Natural killer cell (primary cell): ENCODE measurements at places on chromosomes 6 and 20. TPM values are rescaled to one million over a fixed set of nuclear protein-coding genes. Genes with fewer than 3 reads are reported as not detected.

The EEF1A2 gene
- total RNA-seq: 0.14 TPM

The SUMO4 gene
- 3.4 TPM for total RNA-seq

The PNLDC1 gene
- total RNA-seq: 0.19 TPM

The TCF19 gene
- total RNA-seq: 7.2 TPM

- DNase-seq: no peak
Measured at GRCh38 chr6:49636713-49637349, at the start of gene RHAG. Gene RHAG (minus strand): TSS chr6:49636839. CDS start chr6:49636812, 27 bp downstream.

DNA sequence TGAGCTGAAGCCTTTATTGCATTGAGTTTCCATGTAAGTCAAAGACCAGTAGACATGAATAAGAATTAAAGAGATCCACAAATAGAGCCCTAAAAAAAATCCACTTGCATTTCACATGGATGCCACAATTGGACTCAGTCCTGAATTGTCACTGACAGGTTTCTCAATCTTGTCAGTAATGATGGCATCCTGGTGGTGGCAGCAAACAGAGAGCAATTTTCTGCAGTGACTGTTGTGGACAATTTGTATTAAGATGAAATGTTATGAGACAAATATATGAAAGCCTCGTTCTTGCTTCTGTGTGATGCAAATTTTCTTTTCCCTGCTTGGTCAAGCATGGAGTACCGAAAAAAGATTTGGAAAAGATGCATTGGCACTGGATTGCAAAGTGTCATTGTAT, 278.9 kb downstream of the SAMD5 start:
- no peak for DNase-seq

DNA sequence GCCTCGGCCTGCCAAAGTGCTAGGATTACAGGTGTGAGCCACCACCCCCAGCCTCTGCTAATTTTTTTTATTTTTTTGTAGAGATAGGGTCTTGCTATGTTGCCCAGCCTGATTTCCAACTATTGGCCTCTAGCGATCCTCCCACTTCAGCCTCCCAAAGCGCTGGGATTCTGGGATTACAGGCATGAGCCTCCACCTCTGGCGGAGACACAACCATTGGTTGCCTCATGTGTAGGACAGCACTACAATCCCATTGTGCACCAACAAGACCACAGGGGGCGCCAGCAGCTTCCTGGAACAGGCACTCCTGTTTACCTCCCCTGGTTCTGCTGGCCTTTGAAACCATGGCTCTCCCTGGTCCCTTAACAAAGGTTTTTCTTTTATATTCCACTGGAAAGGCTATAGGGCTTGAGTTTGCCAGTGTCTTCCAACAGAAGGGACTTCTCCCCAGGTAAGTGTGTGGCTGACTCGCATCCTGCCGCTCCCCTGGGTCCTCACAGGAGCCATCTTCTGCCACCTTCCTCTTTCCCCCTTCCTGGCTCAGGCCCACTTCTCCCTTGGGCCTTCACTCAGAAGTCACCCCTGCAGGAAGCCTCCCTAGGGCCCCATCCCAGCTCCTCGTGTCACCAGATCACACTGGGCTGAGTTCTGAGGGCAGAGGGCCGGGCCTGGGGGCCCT, 39.2 kb upstream of the TLDC2 start:
- DNase-seq: peak; percentile 52

DNA sequence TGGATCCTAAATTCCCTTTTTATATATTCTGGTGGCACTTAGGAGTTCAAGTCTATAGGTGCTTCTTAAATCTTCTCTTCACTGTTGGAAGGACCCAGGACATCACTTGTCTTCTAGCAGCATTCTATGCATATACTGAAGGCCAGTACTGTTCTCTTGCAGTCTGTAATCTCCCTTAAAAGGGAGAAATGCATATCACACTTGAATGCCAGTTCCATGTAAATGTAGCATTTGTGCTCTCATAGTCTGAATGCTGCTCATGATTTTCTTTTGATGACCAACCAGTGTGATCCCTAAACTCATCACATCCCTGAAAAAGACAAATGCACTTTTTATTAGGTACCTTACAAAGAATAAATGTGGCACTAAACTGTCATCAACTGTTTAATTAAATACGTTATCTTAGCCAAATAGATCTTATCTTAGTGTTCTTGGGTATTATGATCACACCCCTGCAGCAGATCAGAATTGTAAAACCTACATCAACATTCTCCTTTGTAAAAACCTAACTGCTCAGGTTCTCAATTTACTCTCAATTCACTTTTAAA, 176.1 kb downstream of the EPHA7 start:
- DNase-seq: no peak

DNA sequence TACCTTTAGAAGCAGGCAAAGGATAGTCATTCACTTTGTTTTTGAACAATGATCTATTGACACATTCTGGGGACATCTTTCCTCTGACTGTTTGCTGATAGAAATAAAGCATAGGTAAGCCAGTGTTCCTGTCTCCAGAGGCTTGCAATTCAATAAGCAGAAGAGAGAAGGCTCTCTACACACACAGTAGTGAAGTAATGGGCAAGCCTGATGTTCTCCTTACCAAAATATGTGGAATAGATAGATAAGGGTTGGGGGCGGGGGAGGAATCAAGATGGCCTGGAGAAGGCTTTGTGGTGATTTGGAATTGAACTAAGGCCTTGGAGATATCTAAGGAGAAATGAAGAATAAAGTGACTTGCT, 27.3 kb downstream of the PAQR8 start:
- DNase-seq: peak; percentile 33
